Esophagus squamous epithelium (tissue), 5 donors: ENCODE measurements at places on chromosomes 3 and 15.

- no peak overlapping the region for H3K4me3 ChIP-seq
- H3K27me3 ChIP-seq: no peaks in the 10 kb centered on the region
- no peaks in the 10 kb centered on the region for H3K36me3 ChIP-seq
These were observed 112.8 kb upstream of the MEF2A start for GRCh38 chr15:99452728-99453636.

GRCh38 chr3:78529601-78530000, 1238.2 kb downstream of the ROBO1 start:
- no peaks in the 10 kb centered on the region for H3K36me3 ChIP-seq
- H3K4me1 ChIP-seq: no peaks in the 10 kb centered on the region
- H3K4me3 ChIP-seq: no peak overlapping the region
- no peak for DNase-seq

- H3K4me3 ChIP-seq: no peak overlapping the region
- H3K27ac ChIP-seq: peak overlapping the region; percentile 73
- no peaks in the 10 kb centered on the region for H3K27me3 ChIP-seq
- H3K4me1 ChIP-seq: peaks cover 28% of the 10 kb centered on the region
- no peak for DNase-seq
These were observed 7.3 kb downstream of the MCTP2 start for GRCh38 chr15:94238539-94239118.

GRCh38 chr3:181730316-181730715, 18.6 kb downstream of the SOX2 start:
- H3K4me3 ChIP-seq: no peak overlapping the region
- no peak for DNase-seq

DNA sequence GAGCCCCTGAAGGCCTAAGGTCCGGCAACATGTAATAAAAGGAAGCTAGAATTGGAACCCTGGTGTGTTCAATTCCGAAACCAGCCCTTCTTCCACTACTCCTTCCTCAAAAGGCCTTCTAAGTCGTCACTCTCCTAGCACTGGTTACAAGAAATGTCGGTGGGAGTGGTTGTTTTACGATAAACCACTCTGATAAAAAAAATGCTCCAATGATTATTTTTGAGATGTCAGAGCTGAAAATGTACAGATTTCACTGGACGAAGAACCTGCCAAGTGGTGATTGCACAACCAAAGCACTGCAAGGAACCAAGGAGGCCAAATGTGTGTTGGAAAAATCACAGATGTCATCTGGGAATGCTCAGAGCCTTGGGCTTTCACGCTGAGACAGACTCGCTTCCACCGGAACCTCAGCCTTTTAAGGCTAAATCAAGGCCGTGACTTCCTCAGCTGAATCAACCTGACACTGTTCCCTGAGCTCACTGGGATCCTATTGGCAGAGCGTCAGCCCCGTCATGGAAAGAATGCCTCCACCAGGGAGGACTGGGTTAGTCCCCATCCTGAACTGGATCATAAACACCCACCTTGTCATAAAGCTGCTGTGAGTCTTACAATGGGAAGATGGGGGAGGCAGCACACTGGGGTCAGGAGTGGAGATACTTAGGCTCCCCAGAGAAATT, 108.1 kb upstream of the THBS1 start:
- peaks cover 5% of the 10 kb centered on the region for H3K4me1 ChIP-seq
- DNase-seq: no peak
- H3K27ac ChIP-seq: peak overlapping the region; percentile 85
- no peaks in the 10 kb centered on the region for H3K36me3 ChIP-seq
- H3K27me3 ChIP-seq: no peaks in the 10 kb centered on the region

GRCh38 chr3:73653351-73653750, 28.6 kb upstream of the PDZRN3 start:
- no peak for DNase-seq
- H3K4me1 ChIP-seq: no peaks in the 10 kb centered on the region
- no peaks in the 10 kb centered on the region for H3K27me3 ChIP-seq
- no peak overlapping the region for H3K27ac ChIP-seq

- peaks cover 12% of the 10 kb centered on the region for H3K4me1 ChIP-seq
- peak overlapping the region; percentile 97 for H3K27ac ChIP-seq
- DNase-seq: peak; percentile 29
- peak overlapping the region; percentile 85 for H3K4me3 ChIP-seq
- no peaks in the 10 kb centered on the region for H3K27me3 ChIP-seq
- no peaks in the 10 kb centered on the region for H3K36me3 ChIP-seq
These were observed 394 bp downstream of the OSBPL10 start for GRCh38 chr3:31980530-31981205.

DNA sequence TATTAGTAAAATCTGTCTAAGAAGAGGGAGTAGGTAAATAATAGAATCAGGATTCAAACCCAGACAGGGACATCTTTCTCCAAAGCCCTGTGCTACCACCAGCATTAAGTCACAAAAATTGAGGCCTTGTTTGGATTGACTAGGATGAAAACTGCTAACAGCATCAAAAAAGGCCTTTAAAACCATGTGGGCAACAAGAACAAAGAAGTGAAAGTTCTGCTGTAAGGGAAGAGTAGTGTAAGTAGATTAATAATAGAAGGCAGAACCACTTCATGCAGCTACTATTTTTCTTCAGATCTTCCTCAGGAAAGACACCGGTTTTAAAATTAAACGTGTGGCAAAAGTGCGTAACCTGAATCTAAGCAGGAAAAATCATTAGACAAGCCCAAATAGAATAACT, 15.3 kb upstream of the KBTBD12 start:
- no peak overlapping the region for H3K4me3 ChIP-seq
- no peaks in the 10 kb centered on the region for H3K27me3 ChIP-seq
- no peaks in the 10 kb centered on the region for H3K36me3 ChIP-seq
- H3K27ac ChIP-seq: no peak overlapping the region

DNA sequence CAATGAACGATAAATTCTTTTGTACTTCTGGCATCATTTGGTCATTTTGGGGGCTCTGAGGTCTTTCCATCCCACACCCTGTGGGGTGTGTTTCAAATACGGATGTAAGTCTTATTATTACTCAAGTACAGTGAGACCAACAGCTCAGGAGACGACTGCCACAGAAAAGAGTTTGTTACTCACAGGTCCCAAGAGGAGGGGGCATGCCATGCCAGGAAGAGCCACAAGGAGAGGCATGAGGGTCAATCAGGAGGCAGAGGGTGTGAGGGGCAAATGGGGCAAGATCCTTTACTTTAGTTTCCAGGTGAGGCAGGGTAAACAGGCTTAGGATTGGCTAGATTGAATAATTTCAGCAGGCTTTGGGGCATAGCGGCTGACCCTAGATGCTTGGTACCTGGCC, 21.6 kb downstream of the TRH start:
- H3K27me3 ChIP-seq: no peaks in the 10 kb centered on the region
- H3K4me1 ChIP-seq: no peaks in the 10 kb centered on the region
- no peak overlapping the region for H3K27ac ChIP-seq
- no peak for DNase-seq
- no peak overlapping the region for H3K4me3 ChIP-seq

- no peaks in the 10 kb centered on the region for H3K27me3 ChIP-seq
- no peak overlapping the region for H3K27ac ChIP-seq
- no peak for DNase-seq
- no peak overlapping the region for H3K4me3 ChIP-seq
- H3K4me1 ChIP-seq: no peaks in the 10 kb centered on the region
These were observed 92.0 kb upstream of the VGLL3 start for GRCh38 chr3:87082796-87083440.

- no peak for DNase-seq
- H3K4me1 ChIP-seq: no peaks in the 10 kb centered on the region
- no peaks in the 10 kb centered on the region for H3K36me3 ChIP-seq
- H3K4me3 ChIP-seq: no peak overlapping the region
- no peaks in the 10 kb centered on the region for H3K27me3 ChIP-seq
These were observed 39.0 kb downstream of the IL12A start for GRCh38 chr3:160027541-160028195.
